Trophoblast cell (in vitro differentiated cells and primary cell): ENCODE measurements at places on chromosomes 2 and 18.

GRCh38 chr2:47070920-47071824 lies 83.9 kb downstream of the STPG4 start:
- DNase-seq, result peak; percentile 41

- DNase-seq, result peak; percentile 2
Measured at GRCh38 chr2:40820319-40820718, 368.4 kb upstream of the SLC8A1 start.

DNA sequence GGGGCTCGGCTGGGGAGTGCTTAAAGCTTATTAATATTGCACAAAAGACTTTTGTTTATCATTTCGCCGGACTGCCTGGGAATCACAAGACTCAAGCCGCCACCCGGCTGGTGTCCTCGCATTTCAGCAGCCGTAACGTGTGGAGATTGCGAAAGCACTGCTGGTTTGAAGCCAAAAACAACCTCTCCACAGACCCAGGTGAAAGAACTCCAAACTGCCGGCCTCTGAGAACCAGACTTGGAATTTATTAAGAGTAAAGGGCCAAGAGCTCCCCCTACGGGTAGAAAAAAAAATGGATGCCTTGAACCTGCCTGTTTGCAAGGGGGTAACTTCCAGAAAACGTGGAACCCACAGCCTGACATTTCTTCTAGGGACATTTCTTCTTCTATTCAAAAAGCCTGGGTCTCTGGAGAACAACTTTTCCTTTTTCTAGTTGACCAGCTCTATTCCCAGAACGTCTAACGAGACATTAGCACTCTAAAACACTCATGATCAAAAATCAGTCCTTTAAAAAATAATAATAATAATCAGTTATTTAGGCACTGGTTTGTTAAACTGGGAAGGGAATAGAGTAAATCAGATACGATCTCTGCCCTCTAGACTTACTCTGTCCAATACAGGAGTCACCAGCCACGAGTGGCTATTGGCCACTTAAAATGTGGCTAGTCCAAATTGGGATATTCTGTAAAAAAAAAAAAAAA lies 216.3 kb downstream of the C1D start:
- peak; percentile 92 for DNase-seq

DNA sequence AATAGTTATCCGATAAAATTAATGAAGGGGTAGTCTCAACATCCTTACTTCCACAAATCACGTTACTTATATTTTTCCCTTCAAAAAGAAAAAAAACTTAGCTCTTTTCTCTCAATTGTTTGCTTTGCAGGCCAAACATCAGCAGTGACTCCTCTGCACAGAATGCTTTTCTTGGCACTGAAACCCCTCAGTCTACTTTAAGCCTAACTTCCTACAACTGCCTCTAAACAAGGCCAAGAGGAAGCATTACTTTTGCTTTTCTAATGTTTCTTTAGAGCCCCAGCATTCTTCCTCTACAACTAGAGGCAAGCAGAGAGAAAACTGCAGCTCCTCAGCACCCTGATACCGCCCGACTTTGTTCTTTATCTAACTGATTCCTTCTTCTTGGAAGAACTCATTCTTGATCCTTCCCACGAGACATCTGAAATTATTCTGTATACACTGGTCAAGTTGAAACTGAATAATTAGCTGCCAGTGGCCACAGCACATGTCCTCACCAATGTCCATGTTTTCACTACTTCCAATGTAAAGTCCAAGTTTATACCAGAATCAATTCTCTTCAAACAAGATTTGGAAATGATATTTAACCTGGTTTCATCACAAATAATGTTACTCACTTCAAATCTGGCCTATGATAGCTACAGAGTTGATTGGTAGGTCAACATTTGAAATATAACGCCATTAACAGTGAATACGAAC lies 55.3 kb downstream of the DTNB start:
- DNase-seq, result no peak

GRCh38 chr18:22829781-22830180 lies 103.3 kb upstream of the RBBP8 start:
- no peak for DNase-seq

DNA sequence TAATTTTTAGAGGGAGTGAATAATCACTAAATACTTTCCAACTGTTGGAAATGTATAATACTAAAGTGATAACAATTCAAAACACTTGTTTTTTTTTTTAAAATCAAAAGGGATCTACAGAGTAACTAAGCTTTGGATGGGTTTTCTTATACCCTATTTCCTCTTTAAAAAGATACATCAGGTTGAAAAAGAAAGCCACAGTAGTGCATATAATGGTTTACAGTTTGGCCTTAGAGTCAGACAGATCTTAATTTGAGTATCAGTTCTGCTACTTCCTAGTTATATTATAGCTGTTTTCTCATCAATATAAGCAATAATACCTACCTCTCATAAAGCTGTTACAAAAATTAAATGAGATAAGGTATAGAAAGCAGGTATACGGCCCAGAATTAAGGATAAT lies 28.5 kb downstream of the PSME4 start:
- no peak for DNase-seq

GRCh38 chr2:36889795-36890194 lies 76.5 kb downstream of the STRN start:
- peak; percentile 12 for DNase-seq

- no peak for DNase-seq
Measured at GRCh38 chr2:168614172-168615018, 158.3 kb downstream of the CERS6 start.
